Ascending aorta (tissue), 2 donors: ENCODE measurements at places on chromosomes 6 and 20.

GRCh38 chr20:16861708-16862107, 113.5 kb downstream of the OTOR start:
- DNase-seq = no peak

GRCh38 chr6:100614933-100615332, 150.2 kb upstream of the SIM1 start:
- DNase-seq = no peak

- no peak for DNase-seq
Measured at GRCh38 chr20:53788253-53789022, 194.8 kb upstream of the ZNF217 start.

DNA sequence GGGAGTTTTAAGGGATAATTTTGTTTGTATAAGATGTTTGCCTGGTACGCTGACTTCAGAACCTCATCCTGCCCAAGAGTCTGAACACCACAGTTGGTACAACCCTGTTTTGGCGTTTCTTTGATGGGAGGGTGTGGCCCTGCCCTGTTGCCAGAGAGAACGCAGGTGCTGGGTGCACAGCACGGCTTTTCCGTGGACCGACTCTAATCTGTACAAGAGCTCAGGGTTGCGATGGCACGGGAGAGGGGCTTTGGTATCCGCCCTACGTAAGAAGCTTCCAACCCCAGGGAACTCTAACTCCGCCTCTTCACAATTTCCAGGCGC, 1.3 kb downstream of the CYP24A1 start:
- no peak for DNase-seq

- no peak for DNase-seq
Measured at GRCh38 chr6:118080547-118080946, 173.5 kb downstream of the SLC35F1 start.

DNA sequence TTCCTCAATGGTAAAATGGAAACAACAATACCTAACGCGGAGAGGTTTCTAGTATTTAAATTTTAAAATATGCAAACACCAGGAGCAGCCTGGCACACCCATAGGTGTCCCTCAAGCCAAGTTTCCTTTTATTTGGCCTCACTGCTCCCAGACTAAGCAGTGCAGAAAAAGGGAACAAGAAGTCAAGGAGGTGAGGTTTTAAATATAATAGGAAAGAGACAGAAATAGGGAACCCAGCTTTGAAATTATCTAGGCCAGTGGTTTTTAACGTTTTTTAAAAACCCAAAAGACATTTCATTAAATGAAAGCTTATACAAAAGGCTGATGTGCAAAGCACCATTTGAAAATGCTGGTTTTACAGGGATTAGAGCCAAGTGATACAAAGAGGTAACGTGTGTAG, 109.6 kb downstream of the SLC22A3 start:
- no peak for DNase-seq

DNA sequence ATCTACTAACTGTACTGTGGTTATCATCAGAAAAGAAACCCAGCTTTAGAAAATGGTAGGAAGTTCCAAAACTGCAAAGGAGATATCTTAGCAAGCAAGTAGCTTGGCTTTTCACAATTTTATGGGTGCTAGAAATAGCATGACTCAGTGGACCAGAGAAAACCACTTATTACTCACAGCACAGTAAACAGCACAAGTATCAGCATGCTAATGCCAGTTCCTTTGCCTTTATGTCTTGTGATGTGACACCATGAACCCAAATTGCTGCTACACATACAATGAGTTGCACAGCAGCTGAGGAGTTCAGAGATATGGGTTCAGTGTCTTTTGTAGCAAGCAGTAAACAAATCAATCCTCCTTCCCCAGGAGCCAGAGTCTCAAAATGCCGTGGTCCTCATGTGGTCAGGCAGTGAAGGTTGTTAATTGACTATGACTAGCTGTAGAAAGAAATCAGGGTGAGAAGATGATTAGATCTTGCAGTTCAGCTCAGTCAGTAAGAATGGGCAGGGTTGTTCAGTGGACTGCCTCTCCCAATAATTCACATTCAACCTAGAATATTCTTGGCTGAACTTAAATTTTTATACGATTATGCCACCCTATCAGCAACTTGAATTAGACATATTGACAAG, 73.3 kb downstream of the OPRM1 start:
- no peak for DNase-seq

- DNase-seq = no peak
Measured at GRCh38 chr6:94227741-94228140, 808.4 kb upstream of the EPHA7 start.

GRCh38 chr20:48375804-48376203, 452.0 kb downstream of the PREX1 start:
- DNase-seq = no peak

DNA sequence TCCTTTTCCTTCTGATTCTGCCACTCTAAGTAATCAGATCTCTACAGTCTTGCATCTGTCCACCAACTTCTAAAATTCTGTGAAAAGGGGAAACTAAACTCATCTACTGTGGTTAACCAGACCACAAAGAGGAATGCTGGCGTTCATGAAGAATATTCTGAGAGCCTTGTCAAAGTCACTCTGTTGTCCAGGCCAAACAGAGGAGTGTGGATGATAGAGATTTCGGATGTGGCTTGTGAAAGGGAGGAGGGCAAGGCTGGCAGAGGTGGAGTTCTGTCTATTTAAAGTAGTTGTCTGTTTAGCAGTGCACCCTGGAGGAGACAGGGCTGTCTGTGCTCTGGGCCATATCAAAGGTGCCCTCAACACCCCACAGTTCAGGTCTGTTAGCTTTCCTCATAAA, 33.9 kb downstream of the CCN2 start:
- DNase-seq = no peak

GRCh38 chr6:144673807-144674206, 388.7 kb downstream of the UTRN start:
- no peak for DNase-seq

GRCh38 chr6:150018846-150019580, 6.3 kb downstream of the RAET1L start:
- DNase-seq = no peak

DNA sequence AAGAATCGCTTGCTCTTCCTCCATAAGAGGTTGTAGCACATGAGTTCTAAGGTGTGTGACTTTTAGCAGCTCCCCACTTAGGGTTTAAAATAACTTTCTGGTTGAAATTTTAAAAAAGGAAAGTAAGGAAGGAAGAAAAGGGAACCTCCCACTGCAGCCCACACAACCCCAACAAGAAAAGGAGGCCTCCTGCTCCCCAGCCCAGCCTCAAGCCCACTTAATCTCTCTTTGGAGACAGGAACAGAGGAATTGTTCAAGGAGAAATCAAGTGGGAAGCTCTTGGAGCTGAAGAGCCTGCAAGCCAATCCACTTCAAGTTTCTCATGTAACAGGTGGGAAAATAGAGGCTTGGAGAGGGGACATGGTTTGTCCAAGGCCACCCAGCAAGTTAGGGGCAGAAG, 39.1 kb upstream of the PREX1 start:
- DNase-seq = no peak

DNA sequence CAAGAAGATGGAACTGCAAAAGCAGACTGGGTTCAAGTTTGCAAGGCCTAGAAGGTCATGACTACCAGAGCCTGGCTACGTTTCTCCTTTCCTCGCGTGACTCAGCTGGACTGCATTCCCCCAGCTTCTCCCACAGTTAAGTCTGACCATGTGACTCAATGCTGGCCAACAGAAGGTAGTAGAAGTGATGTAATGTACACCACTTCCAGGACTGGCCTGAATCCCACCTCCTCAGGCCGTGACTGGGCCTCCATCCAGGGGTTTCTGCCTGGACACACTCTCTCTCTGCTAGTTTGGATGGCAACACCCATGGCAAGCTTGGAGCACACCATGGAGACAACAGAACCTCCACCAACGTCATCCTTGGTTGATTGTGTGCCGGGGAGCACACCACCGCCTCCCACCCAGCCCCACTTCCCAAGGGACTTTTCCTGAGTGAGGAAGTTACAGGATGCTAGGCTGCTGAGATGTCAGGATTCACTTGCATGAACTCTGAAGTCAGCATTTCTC, 112.0 kb upstream of the CDYL start:
- DNase-seq = peak; percentile 88

DNA sequence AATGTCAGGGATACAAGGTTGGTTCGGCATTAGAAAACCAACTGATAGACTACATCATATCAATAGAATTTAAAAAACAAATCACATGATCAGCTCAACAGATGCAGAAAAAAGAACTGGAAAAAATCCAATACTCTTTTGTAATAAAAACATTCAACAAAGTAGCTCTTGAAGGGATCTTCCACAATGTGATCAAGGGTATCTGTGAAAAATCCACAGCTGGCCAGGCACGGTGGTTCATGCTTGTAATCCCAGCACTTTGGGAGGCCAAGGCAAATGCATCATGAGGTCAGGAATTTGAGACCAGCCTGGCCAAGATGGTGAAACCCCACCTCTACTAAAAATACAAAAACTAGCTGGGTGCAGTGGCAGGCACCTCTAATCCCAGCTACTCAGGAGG, 63.1 kb downstream of the ASCC3 start:
- no peak for DNase-seq

DNA sequence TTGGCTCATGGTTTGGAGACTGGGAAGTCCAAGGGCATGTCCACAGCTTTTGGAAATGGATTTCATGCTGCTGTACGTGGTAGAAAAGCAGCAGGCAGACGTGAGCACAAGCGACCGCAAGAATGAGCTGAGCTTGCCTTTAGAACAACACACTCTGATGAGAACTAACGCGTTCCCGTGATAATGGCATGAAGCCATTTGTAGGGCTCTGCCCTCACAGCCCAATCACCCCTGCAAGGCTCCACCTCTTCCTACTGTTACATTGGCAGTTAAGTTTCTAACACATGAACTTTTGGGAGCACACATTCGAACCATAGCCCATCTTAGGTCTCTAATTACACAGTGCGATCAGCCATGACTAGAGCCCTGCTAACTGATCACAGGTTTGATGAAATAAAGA, 107.5 kb upstream of the TMEM170B start:
- no peak for DNase-seq

GRCh38 chr6:139642346-139642745, 267.9 kb upstream of the CITED2 start:
- no peak for DNase-seq

DNA sequence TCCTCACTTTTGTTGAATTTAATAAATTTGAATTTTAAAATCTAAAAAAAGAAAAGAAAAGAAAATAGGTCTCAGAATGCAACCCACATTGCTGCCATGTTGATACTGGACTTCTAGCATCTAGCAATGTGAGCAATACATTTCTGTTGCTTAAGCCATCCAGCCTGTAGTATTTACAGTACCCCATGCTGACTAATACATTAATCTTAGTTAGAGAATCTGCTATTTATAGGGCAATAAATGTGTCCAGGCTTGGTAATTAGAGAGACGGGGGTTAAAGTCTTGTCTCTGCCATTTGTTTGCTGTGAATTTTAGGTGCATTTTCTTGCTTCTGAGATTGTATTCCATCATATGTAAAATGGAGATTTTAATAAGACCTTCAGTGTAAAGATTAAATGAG, 471.3 kb downstream of the DHX35 start:
- DNase-seq = no peak
